Thymus (tissue), 14 donors: ENCODE measurements at places on chromosomes 1 and 21. TPM values are rescaled to one million over a fixed set of nuclear protein-coding genes. Genes with fewer than 3 reads are reported as not detected.

PMVK gene
- polyA plus RNA-seq: 27.5 TPM

AMY1C gene
- 15.1 TPM for polyA plus RNA-seq

CD1C gene
- polyA plus RNA-seq: 27.2 TPM

KCNJ15 gene
- polyA plus RNA-seq: 1.3 TPM

KIFAP3 gene
- polyA plus RNA-seq: 19.5 TPM

PADI2 gene
- polyA plus RNA-seq: 3.6 TPM

RIIAD1 gene
- polyA plus RNA-seq: 0.21 TPM

RGS8 gene
- polyA plus RNA-seq: 0.11 TPM

PRKAA2 gene
- polyA plus RNA-seq: 1.3 TPM

KAZN gene
- 5.7 TPM for polyA plus RNA-seq

CCDC185 gene
- polyA plus RNA-seq: not detected

PTBP2 gene
- polyA plus RNA-seq: 43.9 TPM

S100A7A gene
- 0.30 TPM for polyA plus RNA-seq

FCRL1 gene
- polyA plus RNA-seq: 4.0 TPM

GCSAML gene
- 0.48 TPM for polyA plus RNA-seq

SPRR5 gene
- 0.37 TPM for polyA plus RNA-seq

A3GALT2 gene
- not detected for polyA plus RNA-seq

SYTL1 gene
- polyA plus RNA-seq: 167 TPM

CR1L gene
- 0.46 TPM for polyA plus RNA-seq

OR2T33 gene
- not detected for polyA plus RNA-seq

VWA5B1 gene
- 0.05 TPM for polyA plus RNA-seq

ASCL5 gene
- polyA plus RNA-seq: 0.14 TPM

SYDE2 gene
- polyA plus RNA-seq: 1.1 TPM

RC3H1 gene
- polyA plus RNA-seq: 8.8 TPM

RNU1-3 gene
- polyA plus RNA-seq: not detected

LCE2C gene
- 1.7 TPM for polyA plus RNA-seq

CIART gene
- 3.1 TPM for polyA plus RNA-seq

ARHGAP30 gene
- polyA plus RNA-seq: 40.8 TPM

USH2A gene
- polyA plus RNA-seq: 0.14 TPM

GPR37L1 gene
- 0.09 TPM for polyA plus RNA-seq

HAO2 gene
- polyA plus RNA-seq: 6.0 TPM

FRRS1 gene
- polyA plus RNA-seq: 0.87 TPM

ALX3 gene
- 0.16 TPM for polyA plus RNA-seq
